ENCODE measurements at places on chromosomes 4 and X.

- no peak for DNase-seq
Observed at GRCh38 chr4:48194971-48195370, 60.9 kb upstream of the TXK start.

GRCh38 chr4:93646233-93646930 lies 182.2 kb upstream of the ATOH1 start:
- peak; percentile 13 for DNase-seq

- DNase-seq = peak; percentile 62
Observed at GRCh38 chr4:145920205-145920604, 18.4 kb downstream of the ZNF827 start.

DNA sequence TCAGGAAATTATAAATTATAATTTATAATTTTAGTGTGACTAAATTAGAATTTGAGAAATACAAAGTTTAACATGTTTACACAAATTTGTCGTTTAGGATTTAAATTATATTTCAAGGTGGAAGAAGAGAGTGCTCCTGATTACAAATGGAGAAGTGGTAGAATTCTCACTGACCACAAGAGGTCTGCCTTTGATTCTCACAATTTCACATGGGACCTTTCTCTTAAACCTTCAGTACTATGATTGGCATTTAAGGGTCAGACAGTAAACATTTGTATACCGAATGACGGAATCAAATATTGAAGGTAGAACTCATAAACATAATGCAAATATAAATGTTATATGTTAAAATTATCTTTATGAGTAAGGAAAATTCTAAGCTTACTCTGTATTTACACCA lies 171.7 kb downstream of the SLIT2 start:
- DNase-seq = no peak

DNA sequence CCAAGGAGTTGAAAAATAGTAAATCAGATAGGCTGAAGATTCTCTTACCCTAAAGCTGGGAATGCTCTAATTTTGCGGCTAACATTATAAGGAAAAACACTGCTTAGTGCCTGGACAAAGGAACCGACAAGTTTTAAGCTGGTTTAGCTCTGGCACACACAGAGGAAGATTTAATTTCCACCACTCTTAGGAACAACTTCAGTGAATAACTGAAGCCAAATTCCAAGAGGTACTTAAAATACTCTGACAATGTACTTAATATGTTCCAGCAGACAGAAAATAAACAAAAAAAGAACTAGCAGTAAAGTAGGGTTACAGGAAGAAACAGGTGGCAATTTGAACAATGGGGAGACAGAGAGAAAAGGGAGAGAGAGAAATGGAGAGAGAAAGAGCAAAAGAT lies 340.8 kb upstream of the NDST4 start:
- DNase-seq = no peak

- DNase-seq = peak; percentile 84
Observed at GRCh38 chr4:65670331-65671031, at the start of gene EPHA5. TSS of gene EPHA5 (minus strand) at chr4:65670489. CDS start at chr4:65669742, 747 bp downstream.

GRCh38 chr4:142959173-142959572 lies 113.1 kb upstream of the INPP4B start:
- no peak for DNase-seq

GRCh38 chr4:39470402-39470801 lies 11.5 kb downstream of the LIAS start:
- DNase-seq = no peak

DNA sequence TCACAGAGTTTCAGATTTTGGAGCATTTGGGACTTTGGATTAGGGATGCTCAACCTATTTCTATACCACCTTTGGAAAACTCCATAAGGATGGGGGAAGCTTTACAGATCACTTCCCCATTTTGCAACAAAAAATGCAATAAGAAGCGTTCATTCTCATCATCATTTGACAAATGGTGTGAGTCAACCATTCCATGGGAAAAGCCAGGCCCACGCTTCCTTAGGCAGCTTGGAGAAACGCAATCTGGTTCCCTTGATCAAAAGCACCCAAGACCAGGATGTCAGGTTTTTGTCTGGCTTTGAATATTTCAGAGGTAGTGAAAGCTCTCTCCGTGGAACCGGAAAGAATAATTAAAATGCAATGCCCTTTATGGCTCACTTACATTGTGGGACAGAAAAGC lies 79.3 kb upstream of the C4orf50 start:
- no peak for DNase-seq

DNA sequence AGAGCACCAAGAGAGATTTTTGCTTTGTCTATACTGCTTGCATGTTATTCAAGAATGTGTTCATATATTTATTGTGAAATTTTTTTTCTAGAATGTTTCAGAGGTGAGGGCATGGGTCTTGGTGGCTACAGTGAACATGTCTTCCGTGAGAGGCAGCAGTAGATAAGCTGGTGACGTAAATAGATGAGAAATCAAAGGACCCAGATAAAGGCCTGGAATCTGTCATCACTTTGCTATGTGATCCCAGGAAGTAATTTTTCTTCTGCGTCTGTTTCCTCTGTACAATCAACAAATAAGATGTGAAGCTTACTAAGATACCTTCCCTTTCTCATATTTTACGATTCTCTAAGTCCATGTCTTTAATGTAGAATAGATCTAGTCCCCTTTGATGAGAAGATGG lies 129.1 kb downstream of the COL4A6 start:
- peak; percentile 49 for DNase-seq

DNA sequence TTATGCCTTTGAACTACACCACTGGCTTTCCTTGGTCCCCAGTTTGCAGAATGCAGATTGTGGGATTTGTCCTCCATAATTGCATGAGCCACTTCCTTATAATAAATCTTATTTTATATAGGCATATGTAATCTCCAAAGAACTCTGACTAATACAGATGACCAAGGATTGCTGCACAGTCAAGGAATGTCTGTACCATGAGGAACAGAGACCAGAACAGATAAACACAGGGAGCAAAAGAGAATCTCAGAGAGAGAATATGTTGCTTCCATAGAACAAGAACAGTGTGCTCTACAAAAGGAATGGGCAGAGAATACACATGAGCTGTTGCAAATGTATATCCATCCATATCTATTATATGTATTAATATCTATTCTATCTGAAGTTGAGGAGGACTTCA lies 111.1 kb downstream of the ADRA2C start:
- DNase-seq = peak; percentile 25

DNA sequence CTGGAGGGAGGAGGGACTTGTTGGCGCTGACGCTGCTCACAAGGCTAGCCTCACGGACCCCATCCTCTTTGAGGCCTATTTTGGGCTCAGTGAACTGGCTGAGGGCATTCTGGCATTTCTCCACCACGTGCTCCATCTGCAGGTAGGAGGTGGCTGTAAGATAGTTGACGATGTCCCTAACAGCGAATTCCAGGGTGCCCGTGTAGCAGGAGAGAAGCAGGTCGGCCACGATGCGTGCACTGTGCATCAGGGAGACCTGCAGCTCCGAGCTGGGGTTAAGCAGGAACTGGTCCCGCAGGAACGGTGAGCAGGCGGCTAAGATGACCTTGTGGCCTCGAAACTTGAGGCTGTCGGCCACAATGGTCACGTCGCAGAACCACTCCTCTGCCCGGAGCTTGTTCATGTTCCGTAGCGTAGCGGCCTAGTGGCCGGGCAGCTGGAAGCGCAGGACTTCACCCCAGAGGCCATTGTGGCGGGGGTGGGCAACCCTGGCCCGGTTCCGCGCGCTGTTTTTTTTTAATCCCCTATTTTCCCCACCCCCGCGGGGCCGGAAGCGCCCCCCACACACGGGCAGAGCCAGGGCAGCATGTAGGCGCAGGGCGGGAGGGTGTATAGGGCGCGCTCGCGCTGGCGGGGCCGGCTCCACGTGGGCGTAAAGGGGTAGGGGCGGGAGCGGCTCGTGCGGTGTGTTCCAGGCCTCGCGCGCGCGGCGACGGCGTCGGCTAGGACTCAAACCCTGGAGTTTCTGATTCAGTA lies 73.2 kb downstream of the UBE2K start:
- no peak for DNase-seq

DNA sequence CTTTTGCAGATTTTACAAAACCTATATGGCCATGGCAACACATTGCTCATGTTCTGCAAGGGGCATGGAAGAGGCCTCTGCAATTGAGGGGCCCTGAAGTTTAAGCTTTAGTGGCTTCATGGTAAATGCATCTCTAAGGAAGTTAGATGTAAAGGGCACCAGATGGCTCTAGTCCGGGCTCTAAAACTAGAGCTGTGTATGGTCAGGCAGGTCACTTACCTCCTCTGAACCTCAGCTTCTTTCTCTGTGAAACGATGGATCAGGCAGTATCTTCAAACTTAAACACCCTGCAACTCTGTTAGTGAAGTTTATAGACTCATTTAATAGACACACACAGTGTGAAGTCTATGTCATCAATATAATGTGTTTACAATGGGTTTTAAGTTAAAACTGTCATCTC lies 10.0 kb downstream of the MAGEB17 start:
- DNase-seq = no peak

DNA sequence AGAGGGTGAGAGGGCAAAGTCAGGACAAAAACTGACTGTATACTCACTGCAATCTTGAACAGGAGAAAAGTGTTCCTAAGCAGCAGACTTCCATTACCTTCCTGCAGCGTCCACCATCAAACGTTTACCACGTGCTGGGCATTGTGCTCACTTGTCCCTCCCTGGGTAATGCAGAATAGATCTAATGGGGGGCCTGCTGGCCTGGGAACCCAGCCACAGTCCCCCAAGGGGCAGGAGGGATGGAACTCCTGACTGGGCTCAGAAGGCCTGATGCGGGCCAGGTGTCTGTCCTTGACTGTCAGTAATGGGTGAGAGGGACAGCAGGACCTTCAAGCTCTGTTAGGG lies 37.6 kb upstream of the FAM156A start:
- DNase-seq = no peak
